Fibroblast of skin of left biceps (primary cell): ENCODE measurements at places on chromosomes 1 and 21.

DNA sequence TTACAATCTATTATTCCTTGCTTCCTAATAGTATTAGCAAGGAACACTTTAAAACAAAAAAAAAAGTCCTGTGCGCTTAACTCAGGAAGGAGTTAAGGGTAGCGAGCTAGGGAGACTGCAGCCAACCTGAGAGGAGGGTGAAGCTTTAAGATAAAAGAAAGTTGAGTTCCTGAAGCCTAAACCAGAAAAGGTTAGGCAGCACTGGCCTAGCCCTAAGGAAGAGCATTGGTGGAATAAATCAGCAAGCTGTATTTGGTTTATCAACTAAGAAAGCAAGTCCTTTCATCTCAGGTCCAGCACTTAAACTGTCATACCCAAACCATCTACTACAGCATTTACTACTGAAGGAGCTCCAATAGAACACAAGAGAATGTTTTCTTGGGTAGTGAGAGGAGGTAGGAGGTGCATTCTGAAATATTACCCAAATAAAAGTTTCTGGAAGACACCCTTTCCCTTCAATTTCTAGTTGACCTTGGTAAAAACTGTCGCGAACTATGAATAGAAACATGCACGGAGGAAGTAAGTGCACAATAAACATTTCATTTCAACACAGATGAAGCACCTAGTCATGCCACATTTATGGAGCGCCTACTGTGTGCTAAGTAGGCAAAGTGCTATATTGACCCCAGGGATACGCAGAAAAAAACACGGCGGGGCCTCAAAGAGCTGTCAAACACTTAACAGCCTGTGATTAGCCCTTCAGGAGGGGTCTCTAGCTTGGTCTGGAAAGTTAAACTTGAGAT lies 1.3 kb downstream of the GLRX2 start:
- DNase-seq: no peak

- DNase-seq: peak; percentile 83
Measured at GRCh38 chr21:27301220-27301619, 334.3 kb upstream of the ADAMTS5 start.

GRCh38 chr1:72037745-72038343 lies 244.5 kb downstream of the NEGR1 start:
- DNase-seq: peak; percentile 4

DNA sequence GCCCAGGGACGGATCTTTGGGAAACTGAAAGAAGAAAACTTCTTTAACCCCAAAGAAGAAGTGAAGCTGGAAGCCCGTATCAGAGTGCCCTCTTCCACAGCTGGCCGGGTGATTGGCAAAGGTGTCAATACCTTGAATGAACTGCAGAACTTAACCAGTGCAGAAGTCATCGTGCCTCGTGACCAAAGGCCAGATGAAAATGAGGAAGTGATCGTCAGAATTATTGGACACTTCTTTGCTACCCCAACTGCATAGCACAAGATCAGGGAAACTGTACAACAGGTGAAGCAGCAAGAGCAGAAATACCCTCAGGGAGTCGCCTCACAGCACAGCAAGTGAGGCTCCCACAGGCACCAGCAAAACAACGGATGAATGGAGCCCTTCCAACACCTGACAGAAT lies 114.0 kb downstream of the NBPF12 start:
- no peak for DNase-seq

DNA sequence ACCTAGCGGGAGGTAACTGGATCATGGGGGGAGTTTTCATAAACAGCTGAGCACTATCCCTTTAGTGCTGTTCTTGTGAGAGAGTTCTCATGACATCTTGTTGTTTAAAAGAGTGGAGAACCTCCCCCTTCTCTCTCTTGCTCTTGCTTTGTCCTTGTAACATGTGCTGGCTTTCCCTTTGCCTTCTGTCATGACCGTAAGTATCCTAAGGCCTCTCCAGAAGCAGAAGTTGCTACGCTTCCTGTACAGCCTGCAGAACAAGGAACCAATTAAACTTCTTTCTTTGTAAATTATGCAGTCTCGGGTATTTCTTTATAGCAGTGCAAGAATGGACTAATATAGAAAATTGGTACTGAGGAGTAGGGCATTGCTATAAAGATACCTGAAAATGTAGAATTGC lies 515.6 kb downstream of the NEGR1 start:
- DNase-seq: no peak

GRCh38 chr1:215497528-215497927 lies 69.6 kb upstream of the KCTD3 start:
- no peak for DNase-seq

GRCh38 chr1:211037095-211037494 lies 96.9 kb downstream of the KCNH1 start:
- DNase-seq: peak; percentile 86

GRCh38 chr1:172143384-172144055 lies 277.0 kb upstream of the C1orf105 start:
- peak; percentile 51 for DNase-seq

- no peak for DNase-seq
Measured at GRCh38 chr1:6014130-6014999, 22.1 kb upstream of the NPHP4 start.

GRCh38 chr21:16568244-16568643 lies 838.5 kb downstream of the USP25 start:
- DNase-seq: no peak

DNA sequence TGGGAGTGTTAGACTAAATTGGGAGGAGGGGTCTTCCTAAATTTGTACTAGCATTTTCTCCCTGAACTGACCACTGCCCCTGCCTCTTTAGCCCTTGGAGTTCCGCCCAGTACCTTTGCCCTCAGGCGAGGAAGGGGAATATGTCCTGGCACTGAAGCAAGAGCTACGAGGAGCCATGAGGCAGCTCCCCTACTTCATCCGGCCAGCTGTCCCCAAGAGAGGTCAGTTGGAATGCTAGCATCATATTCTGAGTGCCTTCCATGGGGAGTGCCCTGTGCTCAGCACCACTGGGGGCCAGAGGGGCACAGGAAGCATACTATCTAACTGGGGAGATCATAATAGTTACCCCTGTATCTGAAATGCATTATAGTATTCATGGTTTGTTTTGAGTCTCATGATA lies 10.7 kb downstream of the POLR3GL start:
- no peak for DNase-seq

DNA sequence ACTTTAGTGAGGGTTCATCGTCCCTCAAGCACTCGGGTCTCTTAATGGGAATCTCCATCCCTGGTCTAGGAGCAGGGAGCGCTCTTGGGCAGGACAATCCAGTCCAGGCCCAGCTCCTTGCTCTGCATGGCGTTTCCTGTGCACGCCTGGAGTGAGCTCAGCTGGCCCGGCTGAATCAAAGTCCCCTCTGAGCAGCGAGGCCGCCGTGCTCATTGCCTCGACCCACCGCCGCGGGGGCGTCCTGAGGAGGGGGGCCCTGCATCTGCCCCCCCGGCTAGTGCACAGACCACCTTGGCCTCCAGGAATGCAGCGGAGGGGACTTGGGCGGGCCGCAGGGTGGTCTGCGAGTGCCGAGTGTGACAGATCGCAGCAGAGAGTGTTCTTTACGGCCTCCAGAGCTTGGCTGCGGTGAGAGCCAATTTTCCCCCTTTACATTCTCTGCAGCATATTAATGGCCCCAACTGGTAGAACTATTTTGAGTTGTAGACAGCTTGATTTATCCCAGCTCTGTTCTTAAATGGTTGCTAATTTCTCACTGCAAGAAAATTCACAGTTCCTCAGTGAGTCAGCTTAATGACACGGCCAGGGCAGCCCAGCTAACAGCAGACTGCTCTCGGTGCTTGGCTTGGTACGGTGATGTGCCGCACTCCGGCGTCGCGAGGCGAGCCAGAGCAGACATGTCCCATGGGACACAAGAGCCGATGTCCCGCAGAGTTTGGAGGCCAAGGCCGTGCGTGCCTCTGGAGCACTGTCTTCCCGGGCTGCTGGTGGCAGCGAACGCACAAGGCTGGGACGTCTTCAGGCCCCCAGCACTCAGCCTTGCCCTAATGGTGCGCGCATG lies 39.8 kb downstream of the SNAP47 start:
- peak; percentile 89 for DNase-seq

- DNase-seq: peak; percentile 77
Measured at GRCh38 chr1:115782571-115783281, 14.2 kb upstream of the CASQ2 start.

DNA sequence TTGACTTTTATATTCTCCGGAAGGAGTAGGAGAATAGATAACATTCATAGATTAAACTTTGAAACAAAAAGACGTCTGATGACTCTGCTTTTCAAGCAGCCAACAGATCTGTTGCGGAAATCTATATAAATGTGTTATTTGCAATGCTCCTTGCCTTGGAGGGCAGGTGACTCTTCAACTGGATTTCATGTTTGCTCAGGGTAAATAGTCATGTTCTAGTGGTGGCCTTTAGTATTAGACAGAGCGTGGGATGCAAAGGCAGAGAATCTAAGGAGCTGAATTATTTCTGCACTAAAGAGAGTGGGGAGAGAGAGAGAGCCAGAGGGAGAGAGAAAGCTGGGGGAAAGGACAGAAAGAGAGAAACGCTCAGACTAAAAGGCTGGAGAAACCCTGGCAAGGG lies 454.3 kb downstream of the AJAP1 start:
- no peak for DNase-seq

- peak; percentile 28 for DNase-seq
Measured at GRCh38 chr1:34263406-34263805, 86.7 kb downstream of the C1orf94 start.

- no peak for DNase-seq
Measured at GRCh38 chr1:97337250-97338030, 583.4 kb downstream of the DPYD start.

DNA sequence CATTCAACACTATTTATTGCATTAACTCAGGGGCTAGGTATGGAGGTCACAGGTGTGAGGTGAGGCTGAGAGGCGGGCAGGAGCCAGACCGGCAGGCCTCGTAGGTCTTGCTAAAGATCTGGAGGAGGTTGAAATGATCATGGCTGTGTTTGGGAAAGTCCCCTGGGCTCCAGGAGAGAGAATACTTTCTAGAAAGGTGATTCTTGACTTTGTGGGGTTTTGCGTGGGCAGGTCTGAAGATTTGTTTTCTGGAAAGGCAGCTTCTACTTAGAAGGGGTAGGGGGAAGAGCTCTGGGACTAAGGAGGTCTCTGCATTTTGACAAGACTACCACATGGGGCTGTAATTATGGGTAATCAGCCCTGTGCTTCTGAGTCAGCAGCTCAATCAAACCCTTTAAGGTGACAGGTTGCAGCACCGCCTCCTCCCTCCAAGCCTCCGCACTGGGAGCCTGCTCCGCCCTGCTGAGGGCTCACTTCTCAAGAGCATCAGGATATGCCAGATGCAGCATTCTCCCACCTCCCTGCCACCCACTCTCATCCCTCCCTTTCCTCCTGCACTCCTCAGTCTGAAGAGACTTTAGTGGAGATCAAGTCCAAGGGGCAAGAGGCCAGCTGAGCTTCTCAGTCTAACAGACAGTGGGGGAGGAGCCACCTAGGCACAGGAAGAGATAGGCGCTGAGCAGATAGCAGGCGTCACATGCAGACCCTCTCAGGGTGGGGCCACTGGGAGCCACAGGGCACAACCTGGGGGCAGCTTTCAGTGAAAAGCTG lies 30.5 kb downstream of the SLC30A1 start:
- DNase-seq: no peak

DNA sequence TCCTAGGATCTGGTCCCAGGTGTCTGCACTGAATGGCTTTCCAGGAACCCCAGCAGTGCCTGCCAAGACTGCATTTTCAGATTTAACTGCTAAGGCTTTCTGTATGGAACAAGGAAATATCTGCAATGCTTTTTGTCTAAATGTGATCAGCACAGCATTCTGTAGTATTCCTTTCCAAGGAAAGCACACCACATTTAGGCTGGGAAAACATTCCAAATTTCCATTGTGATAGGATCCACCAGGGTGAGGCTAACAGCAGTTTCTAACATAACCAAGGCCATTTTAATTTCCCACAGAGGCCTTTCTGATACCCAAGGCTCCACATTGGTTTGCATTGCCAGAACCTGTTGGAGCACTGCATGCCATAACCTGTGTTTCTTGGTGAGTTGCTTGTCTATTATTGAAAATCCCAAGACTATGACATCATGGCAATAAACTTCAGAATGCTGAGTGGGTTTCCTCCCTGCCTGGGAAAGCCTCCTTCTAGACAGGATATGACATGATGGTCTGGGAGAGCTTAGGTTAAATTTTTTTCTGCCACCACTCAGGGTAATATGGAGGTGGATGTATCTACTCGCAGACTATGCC lies 23.3 kb upstream of the PTGFRN start:
- no peak for DNase-seq

DNA sequence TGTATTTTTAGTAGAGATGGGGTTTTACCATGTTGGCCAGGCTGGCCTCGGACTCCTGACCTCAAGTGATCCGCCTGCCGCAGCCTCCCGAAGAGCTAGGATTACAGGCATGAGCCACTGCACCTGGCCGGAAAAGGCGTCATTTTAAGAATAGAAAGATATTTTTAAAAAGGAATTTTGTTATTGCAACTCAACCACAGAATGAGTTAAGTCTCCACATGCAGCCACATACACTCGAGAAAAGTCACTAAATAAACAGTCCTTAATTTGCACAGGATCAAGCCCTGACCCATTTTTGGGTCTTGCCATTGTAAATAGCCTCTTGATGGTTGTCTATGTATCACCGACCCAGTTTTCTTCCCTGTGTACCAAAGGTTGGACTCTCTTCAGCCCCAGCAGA lies 85.5 kb downstream of the FBXO2 start:
- DNase-seq: no peak

DNA sequence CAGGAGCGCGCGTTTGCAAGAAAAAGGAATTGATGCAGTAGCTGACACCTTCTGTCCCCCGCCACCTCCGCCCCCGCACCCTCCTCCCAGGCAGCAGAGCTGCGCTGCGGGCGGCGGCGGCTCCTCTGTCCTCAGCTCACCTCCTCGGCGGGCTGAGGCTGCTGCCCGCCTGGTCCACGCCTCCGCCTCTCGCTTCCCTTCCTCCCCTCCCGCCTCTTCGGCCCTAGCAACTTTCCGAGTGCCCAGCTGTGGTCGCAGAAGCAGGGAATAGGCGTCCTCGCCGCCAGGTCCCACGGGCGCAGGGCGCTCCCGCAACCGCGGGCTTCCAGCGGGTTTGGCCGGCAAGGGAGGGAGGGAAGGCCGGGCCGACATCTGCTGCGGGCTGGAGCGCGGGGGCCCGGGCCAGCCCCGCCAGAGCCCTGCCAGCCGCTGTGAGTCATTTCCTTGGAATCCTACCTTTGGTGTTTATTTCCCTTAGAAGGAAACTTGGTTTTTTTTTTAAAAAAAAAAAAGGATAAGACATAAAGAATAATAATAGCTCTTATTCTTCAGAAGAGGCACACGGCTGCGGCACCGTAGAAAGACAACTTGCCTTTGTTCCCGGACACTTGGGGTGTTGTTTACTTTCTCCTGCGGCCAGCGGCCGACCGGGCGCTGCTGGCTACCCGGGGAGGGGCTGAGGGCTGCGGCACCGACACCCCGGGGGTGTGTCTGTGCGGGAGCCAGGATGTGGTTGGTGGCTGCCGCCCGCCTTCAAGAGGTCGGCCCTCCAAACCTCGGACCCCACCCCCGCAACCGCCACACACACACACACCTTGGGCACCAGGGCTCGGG lies 1.1 kb downstream of the SERTAD4 start:
- DNase-seq: no peak

DNA sequence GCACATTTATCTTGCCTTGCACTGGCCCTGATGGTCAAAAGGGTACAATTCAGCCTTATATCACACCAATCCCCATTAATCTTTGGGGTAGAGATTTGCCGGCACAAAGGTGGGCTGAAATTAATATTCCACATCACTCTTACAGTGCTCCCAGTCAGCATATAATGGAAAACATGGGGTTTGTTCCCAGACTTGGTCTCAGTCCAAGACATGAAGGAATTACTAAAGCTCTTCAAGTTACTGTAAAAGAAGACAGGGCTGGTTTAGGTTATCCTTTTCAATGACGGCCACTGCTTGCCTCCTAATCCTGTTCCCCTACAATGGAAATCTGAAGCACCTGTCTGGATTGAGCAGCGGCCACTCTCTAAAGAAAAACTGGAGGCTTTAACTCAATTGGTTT lies 160.7 kb downstream of the IER5 start:
- no peak for DNase-seq

GRCh38 chr1:58754073-58754613 lies 29.7 kb downstream of the JUN start:
- no peak for DNase-seq
